ENCODE measurements at places on chromosomes 5 and 9.

- DNase-seq, result no peak
Measured at GRCh38 chr5:80867233-80867632, 92.9 kb upstream of the RASGRF2 start.

GRCh38 chr5:159319363-159319762 lies 10.9 kb downstream of the IL12B start:
- DNase-seq, result no peak

DNA sequence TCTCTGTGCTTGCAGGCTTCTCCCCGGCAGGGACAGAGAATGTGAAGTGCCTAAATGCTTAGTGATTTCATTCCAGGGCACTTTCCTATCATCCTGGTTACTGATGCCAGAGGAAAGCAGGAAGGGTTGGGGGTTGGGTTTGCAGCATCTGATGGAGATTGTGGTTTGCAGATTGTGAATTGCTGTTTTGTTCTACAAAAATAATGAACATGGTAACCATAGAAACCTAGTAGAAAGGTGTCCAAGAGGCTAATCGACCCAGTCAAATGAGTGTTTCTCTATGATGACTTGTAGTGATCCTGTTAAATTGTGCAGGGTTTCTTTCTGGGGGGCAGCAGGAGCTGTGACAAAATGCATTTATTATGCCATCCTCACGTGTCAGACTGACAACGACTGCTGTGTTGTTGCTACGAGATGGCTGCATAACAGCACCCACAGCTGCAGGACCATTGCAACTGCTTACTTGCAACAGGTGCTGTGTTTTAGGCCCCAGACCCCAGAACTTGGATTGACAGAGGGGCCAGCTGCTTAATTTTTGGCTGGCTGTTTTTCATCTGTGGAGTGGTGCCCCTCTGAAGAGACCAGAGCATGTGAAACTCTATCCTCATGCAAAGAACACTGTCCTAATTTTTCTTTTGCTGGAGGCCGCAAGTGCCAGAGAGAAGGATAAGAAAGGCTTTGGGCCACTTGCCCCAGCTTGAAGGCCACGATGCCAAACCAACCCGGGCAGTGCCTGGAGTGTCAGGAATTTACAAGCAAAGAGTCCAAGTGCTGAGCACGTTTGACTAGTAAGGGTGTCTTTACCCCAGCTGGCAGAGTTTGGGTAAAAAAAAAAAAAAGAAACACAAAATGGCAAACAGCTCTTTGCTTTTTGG lies 397.8 kb downstream of the GADD45G start:
- no peak for DNase-seq

- no peak for DNase-seq
Measured at GRCh38 chr9:89635816-89636215, 31.0 kb downstream of the GADD45G start.

- DNase-seq, result no peak
Measured at GRCh38 chr9:94625835-94626234, 13.5 kb downstream of the FBP1 start.

- no peak for DNase-seq
Measured at GRCh38 chr5:72265032-72265877, 54.8 kb downstream of the MRPS27 start.

DNA sequence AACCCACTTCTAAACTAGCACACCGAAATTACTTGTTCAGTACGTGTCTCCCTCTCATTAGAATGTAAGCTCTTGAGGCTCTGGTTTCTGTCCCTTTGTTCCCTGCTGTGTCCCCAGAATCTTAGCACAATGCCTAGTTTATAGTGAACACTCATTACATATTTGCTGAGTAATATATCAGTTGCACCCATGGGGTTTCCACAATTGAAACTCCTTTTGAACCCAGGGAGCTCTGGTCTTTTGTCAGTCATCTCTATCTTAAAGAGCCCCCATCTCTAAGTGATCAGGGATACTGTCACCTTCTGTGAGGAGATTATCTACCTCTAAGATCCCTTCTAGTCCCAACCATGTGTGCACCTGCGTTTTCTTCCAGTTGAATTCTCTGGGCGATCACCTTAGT lies 12.8 kb downstream of the CAMK4 start:
- DNase-seq, result no peak

GRCh38 chr5:88236866-88237642 lies 31.6 kb downstream of the TMEM161B start:
- DNase-seq, result no peak

- no peak for DNase-seq
Measured at GRCh38 chr5:141701360-141702119, 19.5 kb upstream of the ARAP3 start.

GRCh38 chr5:13749766-13750165 lies 194.7 kb downstream of the DNAH5 start:
- DNase-seq, result no peak

GRCh38 chr5:14672082-14672481 lies 7.6 kb downstream of the OTULIN start:
- DNase-seq, result no peak

DNA sequence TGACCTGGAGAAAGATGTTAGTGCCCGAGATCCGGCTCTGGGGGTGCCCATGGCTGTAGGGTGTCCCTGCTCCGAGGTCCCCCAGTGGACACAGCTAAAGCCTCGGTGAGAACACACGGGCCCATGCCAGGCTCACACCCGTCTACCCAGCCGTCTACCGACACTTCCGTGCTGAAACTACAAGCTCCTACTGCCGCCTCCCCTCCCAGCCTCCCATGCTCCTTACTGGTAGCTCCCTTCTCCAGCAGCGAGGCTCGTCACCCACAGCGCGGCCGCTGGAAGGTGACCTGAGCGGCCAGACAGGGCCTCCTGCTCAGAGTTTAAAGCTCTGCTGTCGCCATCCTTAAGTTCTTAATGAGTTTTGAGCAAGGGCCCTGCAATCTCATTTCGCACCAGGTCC lies 33.2 kb upstream of the CLPTM1L start:
- DNase-seq, result no peak

DNA sequence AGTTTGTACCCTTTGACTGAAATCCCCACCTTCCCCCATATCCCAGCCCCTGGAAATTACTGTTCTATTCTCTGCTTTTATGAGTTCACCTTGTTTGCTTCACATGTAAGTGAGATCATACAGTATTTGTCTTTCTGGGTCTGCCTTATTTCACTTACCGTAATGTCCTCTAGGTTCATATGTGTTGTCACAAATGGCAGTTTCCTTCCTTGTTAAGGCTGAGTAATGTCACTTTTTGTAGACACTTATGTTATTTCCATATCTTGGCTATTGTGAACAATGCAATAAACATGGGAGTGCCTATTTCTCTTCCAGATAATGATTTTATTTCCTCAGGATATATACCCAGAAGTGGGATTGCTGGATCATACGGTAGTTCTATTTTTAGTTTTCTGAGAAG lies 272.3 kb downstream of the MRPS30 start:
- DNase-seq, result no peak

- no peak for DNase-seq
Measured at GRCh38 chr5:156380848-156381247, 53.9 kb downstream of the SGCD start.
